ENCODE measurements at places on chromosomes 7 and 10.

DNA sequence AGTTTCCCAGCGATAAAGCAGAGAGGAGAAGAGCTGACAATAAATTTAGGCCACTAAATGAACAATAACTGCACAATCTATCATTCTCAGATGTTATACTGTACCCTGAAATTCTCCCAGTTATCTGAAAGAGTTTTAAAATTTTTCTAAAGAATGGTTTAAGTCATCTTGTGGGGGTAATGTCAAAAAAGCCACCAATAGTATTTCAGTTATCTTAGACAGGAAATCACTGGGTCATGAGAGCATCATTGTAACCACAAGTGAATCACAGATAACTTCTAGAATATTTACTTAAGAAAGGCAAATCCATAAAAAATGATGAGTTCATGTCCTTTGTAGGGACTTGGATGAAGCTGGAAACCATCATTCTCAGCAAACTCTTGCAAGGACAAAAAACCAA lies 147.1 kb downstream of the DNAJB9 start:
- no peak for DNase-seq

- DNase-seq: no peak
Observed at GRCh38 chr10:100838986-100839385, 73.8 kb upstream of the SLF2 start.

DNA sequence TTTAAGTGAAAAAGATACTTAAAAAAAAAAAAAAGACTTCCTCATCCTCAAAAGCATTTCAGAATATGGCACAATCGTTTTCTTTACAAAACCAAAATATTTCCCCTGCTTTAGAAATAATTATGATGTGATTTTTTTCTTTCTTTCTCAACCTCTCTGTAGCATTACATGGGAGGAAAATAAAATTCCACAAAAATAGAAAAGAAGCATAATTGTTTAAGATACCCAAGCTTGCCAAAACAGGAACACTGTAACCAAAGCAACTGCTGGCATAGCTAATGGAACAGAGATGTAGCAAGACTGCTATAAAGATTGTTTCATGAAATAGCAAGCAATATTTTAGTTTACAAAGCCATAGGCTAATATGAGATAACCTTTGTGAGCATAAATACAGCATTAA lies 75.6 kb upstream of the GPR22 start:
- DNase-seq: no peak

DNA sequence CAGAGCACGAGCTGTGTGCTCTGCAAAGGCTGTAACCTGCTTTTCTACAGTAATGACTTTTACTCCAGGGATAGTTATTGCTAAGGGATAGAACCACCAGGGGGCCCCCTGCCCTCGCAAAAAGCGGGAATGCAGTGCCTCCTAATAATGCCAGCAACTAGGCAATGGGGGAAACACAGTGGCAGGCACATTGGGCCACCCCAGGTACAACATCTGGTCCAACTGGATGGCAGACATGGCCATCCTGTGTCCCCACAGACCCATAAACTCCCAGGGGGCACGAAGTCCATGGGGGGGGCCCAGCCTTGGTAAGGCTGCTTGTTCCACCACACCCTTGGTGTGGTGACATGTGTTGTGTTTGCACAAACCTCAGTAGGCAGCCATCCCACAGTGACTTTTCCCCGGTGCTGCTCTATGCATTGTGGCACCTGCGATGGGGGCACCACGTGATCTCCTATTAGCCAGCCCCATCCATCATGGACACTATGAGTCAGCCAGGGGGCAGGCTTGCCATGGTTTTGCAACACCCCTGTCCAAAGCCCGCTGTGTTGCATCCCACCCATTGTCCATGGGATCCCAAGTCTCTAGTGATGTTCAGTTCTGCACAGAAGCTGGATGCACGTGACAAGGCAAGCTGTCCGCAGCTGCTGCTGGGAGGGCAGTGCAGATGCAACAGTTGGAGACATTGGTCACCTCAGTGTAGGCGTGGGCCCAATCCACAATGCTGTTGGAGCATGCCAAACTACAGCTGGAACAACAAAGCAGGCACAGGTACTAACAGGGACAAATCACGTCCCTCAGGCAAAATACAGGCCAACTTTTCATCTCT lies 84.0 kb downstream of the ANLN start:
- DNase-seq: peak; percentile 31

- no peak for DNase-seq
Observed at GRCh38 chr7:38903057-38903456, 5.9 kb downstream of the VPS41 start.

DNA sequence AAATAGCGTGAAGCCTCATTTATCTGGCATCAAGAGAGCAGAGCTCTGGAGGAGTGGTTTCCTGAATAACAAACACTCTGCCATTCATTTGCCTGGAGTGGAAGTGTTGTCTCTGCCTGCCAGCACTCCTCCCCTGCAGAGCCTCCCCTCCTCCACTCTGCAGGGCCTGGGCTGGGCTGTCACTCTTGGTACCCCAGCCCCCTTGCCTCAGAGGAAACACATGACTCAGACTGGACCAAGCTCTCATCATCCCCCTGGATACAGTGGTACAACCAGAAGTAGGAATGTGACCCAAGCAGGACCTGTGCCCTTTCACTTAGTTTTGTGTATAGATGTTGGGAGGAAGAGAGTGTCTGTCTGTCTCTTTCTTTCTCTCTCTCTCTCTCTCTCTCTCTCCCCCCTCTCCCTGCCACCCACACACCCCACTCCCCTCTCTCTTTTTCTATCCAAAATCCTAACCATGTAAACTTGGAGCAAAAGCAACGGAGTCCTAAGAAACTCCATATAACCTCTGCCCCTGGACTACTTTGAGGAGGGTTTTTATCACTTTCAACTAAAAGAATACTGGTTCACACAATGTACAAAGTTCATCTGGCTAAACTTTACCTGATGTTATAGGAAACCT lies 43.9 kb downstream of the DOCK4 start:
- no peak for DNase-seq

- DNase-seq: no peak
Observed at GRCh38 chr7:134315679-134316538, 821 bp downstream of the SLC35B4 start.

- no peak for DNase-seq
Observed at GRCh38 chr10:79084012-79084971, 15.5 kb downstream of the ZMIZ1 start.

Measured in HCT116 (cell line).